Fibroblast of skin of back (primary cell): ENCODE measurements at places on chromosomes 11 and 22.
A peak's percentile ranks its signal among the peaks of the same experiment; 100 is the strongest.

DNA sequence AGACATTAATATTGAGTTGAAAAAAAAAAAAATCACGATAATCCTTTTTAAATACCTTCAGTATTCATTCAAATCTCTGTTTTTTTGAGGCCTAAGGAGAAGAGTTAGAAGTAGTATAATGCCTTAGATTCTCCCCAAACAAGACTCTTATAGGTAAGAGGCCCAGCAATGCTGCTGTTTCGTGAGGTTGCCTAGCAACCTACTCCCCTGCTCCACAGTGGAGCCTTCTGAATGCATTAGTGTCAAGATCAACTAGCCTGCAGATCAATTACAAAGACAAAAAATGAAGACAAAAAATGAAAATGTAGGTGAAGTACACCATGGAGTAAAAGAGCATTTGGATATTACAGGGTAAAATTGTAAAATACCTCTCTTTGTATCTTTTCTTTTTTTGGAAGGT lies 229.8 kb upstream of the LUZP2 start:
- DNase-seq: no peak

DNA sequence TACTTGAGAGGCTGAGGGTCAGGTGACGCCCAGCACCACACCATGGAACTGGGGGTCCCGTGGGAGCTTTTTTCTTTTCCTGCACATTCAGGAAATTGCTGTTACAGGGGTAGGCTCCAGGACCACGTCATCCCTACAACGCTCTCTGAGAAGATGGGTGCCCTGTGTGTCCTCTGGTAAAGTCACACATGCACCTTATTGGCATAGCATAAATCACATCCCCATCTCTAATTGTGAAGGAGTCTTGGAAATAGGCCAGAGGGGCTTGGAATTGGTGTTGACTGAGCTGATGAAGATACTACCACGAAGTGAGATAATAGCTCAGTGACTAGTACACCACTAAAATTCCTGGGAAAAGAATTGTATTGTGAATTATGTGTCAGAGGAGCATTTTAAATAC lies 57.6 kb downstream of the TNRC6B start:
- DNase-seq: peak; percentile 29

GRCh38 chr11:96235751-96236150 lies 107.2 kb downstream of the MAML2 start:
- DNase-seq: no peak

DNA sequence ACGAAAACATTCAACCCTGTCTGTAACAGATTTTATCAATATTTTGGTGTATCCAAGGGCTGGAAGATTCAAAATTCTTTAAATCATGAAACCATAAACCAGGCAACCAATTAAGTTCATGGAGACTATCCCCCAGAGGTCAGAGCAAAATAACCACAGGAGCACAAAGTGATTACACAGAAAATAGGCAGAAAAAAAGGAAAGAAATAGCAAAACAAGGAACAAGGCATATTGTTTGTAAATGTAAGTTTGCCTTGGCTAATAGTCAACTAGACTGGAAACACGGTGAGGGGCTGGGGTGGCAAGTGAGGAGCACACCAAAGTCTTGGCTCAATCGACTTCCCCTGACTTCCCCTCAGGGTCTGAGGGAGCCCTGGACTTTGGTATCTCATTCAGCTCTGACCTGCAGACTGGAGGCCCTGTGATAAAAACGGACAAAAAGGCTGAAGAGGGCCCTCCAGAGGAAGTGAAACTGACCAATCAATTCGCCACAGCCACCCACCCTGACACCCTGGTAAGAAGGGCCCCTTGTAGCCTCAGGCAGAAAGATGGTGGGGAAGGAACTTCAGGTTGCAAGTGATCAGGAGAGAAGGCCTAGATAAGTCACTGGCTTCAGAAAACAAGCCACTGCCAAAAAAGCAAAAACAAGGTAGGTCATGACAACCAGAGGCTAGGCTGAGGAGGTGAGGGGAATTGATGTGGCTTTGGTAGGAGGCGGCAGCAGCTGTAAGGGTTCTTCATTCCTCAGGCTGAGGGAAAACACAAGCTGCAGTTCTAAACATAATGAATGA lies 1.8 kb downstream of the SIK3 start:
- peak; percentile 19 for DNase-seq
